Non-pigmented ciliary epithelial cell (primary cell): ENCODE measurements at places on chromosomes 4 and X.
A peak's percentile ranks its signal among the peaks of the same experiment; 100 is the strongest.

DNA sequence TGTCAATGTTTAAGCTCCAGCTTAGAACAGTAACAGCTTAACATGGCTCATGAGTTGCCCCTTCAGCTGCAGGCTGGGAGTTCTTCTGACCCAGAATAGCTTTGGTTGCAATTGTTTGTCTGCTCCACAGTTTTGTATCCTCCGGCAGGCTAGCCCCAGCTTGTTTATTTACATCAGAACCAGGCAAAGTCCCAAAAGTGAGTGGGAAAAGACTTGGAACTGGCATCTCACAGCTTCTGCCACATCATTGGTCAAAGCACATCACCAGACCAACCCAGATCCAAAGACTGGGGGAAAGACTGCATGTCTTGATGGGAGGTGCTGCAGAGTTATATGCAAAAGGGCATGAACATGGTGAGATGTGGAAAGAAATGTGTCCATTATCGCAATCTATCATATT, 231.2 kb upstream of the CPEB2 start:
- no peak for DNase-seq

GRCh38 chrX:48890296-48890925, 7.2 kb downstream of the TIMM17B start:
- no peak for DNase-seq

- DNase-seq: no peak
These were observed 113.2 kb downstream of the CRLF2 start for GRCh38 chrX:1099146-1099770.

GRCh38 chr4:156053174-156053573, 99.5 kb upstream of the CTSO start:
- no peak for DNase-seq

DNA sequence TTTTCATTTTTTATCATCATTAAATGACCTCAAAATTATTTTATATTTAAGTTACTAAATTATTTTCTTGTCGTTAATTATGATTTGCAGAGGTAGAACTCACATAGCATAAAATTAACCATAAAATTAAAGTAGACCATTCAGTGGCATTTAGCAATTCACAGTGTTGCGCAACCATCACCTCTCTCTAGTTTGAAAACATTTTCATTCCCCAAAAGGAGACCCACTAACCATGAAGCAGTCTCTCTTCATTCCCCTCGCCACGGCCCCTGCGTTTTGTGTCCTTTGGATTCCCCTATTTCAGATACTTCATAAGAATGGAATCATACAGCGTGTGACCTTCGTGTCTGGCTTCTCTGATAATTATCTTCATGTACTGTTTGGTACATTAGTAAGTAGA, 154.9 kb downstream of the ENPP6 start:
- DNase-seq: no peak

- peak; percentile 10 for DNase-seq
These were observed 50.8 kb upstream of the ADGRL3 start for GRCh38 chr4:61149278-61149677.

- DNase-seq: no peak
These were observed 27.9 kb downstream of the UGT2B4 start for GRCh38 chr4:69467797-69468196.

- DNase-seq: no peak
These were observed 137.5 kb upstream of the INPP4B start for GRCh38 chr4:142983589-142983988.

DNA sequence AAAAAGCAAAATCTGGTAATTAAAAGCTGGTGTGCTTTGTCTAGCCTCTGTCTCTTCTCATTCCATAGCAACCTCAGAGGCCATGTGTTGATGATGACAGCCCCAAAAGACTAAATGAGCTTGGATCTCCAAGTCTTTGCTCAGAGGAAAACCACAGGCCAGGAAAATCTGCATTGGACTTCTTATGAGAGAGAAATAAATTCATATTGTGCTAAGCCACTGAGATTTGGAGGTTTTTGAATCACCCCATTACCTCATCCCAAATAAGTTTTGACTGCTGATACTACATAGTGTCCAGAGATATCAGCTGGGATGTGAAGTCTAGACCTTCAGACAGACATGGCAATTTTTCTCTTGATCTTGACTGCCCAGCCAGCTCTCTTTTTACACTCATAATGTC, 178.6 kb upstream of the DIPK2B start:
- no peak for DNase-seq

GRCh38 chr4:7398104-7398423, 36.7 kb downstream of the PSAPL1 start:
- peak; percentile 41 for DNase-seq
